ENCODE measurements at places on chromosomes 4 and X.

DNA sequence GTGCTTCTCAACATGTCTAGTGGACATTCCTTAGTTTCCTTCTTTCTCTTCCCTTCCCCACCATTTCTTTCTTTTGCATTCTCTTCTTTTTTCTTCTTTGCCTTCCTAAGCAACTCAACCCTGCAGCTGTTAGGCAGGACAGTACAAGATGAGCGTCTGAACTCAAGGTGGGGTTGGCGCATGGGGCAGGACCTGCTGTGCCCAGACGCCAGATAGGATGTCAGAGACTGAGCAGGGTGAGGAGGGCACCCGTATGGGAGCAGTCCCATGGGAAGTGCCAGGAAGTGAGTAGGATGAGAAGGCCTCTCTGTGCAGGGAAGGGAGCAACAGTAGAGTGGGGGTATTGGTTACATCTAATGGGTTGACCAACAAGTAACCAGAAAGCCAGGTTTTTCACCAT is 38.1 kb upstream of the ZNF827 start:
- DNase-seq = no peak

DNA sequence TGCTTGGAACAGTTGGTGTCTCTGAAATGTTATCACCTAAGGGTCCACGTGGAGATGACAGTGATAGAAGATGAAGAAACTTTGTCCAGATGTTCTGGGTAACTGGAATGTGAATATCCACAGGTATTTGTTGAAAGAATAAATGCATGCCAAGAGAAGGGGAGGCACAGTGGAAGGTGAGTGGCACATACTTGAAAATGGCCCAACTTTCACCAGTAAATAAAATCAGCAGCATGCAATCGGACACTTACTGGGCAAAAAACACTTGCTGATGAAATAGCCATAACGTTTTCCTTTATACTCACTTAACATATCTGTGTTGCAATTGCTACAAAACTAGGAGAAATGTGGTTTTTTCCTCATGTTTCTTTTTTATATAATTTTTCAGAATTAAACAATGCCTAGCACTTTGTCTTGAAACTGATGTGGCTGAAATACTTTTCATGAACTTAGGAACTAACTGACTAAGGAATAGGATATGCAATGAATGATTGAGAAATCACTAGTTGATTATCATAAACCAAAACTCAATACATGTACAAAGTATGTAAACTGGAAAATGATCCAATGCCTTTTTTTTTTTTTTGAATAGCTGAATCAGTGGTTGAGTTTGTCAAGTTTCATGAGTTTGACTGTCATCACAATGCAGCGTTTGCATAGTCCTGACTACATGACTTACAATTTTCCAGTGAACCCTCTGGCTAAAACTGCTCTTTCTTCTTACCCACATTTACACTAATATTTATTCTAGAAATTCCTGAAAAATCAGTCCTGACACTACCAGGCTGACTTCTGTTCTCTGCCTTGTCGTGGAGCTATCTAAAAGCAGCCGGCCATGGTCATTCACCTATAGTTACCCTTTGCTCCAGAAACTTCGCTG is 127.4 kb downstream of the CPE start:
- no peak for DNase-seq

DNA sequence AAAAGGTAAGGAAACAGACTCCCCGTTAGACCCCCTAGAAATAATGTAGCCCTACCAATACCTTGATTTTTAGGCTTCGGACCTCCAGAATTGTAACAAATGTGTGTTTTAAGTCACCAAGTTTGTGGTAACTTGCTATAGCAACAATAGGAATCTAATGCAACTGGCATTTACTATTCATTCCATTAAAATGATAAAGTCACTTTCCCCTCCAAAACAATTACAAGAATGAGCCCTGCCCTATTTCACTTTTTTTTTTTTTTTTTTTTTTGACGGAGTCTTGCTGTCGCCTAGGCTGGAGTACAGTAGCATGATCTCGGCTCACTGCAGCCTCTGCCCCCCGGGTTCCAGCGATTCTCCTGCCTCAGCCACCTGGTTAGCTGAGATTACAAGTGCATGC is 3.5 kb upstream of the DDX60L start:
- no peak for DNase-seq

- no peak for DNase-seq
These were observed 54.7 kb downstream of the CNGA2 start for GRCh38 chrX:151789179-151789800.

DNA sequence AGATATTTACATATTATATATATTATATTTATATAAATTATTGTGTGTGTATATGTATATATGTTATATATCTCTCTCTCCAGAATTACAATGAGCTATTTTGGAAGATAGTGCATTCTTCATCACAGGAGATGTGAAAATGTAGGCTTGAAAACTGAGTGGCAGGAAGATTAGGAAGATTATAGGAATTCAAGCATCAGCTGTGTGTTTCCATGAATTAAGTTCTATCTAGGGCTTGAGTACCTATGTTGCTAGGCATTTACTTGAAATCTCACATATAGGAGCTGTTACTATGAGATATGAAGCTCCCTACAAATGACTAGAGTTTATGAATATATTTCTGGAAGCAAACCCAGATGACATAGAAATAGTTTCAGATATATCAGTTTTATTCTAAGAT is 328.7 kb downstream of the EPHA5 start:
- DNase-seq = no peak

DNA sequence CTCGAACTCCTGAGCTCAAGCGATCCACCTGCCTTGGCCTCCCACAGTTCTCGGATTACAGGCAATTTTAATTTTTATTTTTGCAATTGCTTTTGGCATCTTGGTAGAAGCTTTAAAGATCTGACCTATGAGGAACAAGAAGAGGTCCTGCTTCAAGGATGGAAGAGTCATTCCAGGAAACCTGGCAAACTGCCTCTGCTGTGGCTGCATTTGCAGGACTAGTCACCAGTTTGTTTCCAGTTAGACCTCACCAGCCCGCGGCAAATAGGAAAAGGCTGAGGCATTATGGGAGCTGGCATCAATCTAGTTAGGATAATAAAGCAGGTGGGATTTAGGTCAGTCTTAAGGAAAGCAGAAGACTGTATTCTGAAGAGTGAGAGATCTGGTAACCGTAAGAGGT is 51.9 kb upstream of the LAS1L start:
- no peak for DNase-seq

GRCh38 chrX:150856101-150856500 is 42.4 kb downstream of the CD99L2 start:
- DNase-seq = no peak

DNA sequence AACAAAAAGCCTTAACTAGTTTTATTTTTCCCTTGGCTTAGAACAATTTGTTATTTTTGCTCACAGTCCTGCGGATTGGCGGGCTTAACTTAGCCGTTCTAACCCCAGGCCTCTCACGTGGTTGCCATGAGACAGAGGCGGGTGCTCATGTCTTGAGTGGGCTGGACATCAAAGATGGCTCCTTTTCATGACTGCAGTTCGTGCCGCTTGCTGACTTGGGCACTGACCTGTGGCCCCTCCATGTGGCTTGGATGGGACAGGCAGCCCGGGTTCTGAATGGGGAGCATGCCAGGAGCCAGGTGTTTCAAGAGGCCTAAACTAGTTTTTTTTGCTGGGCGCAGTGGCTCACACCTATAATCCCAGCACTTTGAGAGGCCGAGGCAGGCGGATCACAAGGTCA is 40.7 kb downstream of the CDS1 start:
- DNase-seq = no peak

- no peak for DNase-seq
These were observed 212.4 kb upstream of the NEIL3 start for GRCh38 chr4:177097291-177097690.

DNA sequence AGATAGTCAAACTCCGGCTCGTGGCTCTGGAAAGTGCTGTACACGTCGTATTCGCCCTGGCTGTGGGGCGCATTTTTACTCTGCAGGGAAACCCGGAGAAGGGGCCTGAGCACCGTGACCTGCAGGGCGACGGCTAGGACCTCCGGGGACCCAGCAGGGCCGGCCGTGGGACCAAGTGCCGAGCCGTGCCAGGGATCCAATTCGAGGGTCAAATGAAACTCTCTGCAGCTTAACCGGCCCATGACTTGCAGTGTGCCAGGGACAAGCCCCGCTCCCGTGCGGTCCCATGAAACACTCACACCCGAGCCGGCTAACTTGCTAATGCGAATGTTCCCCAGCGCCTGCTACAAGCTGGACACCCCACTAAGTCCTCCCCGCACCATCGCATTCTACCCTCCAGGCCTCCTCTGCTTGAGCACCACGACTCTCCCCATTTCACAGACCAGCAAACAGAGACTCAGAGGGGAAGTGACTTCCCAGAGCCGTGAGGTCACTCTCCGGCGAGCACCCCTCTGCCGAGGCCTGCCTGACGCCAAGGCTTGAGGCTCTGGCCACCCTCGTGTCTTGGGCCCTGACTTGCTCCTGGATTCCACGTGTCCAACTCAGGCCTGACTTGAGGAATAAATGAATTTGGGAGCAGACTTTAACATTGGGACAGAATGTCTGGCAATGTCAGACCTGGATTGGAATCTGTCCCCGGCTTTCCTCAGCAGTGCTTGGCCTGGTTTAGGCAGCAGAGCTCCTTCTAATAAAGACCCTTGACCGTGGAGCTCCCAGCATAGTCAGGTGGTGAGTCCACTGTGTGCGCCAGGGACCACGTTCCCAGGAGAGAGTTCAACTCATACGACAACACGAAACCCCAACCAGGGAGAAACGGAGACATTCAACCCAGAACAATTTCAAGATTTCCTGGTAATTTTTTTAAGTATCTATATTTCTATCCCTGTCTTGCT is 93.6 kb downstream of the PPP2R2C start:
- no peak for DNase-seq

GRCh38 chr4:8854016-8854415 is 17.6 kb downstream of the HMX1 start:
- DNase-seq = no peak

DNA sequence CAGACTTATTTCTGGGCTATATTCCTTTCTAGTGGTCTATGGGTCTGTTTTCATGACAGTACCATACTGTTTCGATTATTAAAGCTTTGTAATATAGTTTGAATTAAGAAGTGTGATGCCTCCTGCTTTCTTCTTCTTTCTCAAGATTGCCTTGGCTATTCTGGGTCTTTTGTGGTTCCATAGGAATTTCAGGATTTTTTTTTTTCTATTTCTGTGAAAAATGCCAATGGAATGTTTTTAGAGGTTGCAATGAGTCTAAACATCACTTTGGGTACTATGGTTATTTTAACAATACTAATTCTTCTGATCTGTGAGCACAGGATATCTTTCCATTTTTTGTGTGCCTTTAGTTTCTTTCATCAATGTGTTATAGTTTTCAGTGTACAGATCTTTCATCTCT is 204.3 kb upstream of the HCCS start:
- no peak for DNase-seq

DNA sequence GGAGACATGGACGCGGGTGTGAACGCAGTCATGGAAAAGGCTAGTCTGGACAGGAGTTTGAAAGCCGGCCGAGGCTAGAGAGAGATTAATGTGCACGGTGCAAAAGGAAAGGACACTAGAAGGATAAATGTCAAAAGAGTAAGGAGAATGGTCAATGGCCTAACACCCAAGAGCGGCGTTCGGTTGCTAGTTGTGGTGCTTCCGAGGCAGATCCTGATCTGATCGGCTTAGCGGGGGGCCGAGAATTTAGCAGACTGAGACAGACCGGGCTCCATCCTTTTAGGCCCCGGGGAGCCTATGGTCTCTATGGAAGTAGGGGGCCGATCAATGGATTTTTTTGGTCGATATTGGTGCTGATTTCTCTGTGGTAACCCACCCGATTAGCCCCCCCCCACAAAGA is 6.9 kb downstream of the GAGE10 start:
- DNase-seq = no peak

GRCh38 chrX:154435171-154435733 is 1.7 kb upstream of the GDI1 start:
- no peak for DNase-seq

GRCh38 chrX:47311932-47312774 is 58.2 kb upstream of the ZNF157 start:
- no peak for DNase-seq

DNA sequence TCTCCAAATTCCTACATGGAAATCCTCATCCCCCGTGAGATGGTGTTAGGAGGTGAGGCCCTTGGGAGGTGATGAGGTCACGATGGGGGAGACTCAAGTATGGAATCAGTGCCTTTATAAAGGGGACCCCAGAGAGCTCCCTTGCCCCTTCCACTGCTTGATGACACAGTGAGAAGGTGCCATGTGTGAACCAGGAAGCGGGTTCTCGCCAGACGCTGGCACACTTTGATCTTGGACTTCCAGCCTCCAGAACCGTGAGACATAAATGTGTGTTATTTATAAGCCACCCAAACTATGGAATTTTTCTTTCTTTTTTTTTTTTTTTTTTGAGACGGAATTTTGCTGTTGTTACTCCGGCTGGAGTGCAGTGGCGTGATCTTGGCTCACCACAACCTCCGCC is 237.6 kb downstream of the DHRSX start:
- DNase-seq = no peak

- DNase-seq = no peak
These were observed 61.0 kb downstream of the ANXA3 start for GRCh38 chr4:78612398-78613178.

GRCh38 chrX:47483306-47484268 is 565 bp upstream of the ZNF41 start:
- no peak for DNase-seq

DNA sequence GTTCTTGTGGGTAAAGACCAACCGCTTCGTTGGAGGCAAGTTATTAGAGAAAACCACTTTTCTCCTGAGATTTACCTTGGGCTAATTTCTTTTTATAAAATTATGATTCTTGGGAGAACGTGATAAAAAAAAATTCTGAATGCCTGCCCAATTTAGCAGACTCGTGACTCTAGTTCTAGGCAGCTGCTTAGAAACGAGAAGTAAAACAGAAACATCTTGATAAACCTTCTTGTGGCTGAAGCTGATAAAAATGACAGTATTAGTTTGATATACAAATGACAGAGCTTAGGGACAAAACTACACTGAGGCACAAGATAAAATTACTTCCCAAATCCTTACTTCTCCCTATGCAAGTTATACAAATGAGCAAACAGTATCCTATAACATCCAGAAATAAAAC is 458.9 kb upstream of the TEX13C start:
- DNase-seq = no peak

DNA sequence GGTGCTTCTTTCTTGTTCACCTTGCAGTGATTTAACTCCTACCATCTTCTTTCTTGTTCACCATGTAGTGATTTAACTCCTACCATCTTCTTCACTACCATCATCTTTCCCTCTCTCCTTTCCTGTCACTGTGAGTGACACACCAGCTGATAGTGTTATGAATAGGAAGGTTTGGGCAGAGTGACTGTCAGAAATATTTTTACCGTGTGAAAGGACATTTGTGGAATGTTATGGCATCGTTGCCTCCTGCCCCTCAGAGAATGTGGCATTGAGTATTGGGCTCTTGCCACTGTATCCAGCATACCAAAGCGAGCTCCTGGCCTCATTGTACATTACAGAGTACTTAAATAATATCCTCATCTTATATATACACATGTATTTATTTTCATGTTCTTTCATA is 90.8 kb upstream of the AMOT start:
- no peak for DNase-seq

GRCh38 chrX:81355436-81355835 is 153.5 kb downstream of the SH3BGRL start:
- DNase-seq = no peak

Measured in GOT3 (cell line).